ENCODE measurements at places on chromosomes 4 and X.

- no peak for DNase-seq
Measured at GRCh38 chr4:19809989-19810388, 441.7 kb upstream of the SLIT2 start.

DNA sequence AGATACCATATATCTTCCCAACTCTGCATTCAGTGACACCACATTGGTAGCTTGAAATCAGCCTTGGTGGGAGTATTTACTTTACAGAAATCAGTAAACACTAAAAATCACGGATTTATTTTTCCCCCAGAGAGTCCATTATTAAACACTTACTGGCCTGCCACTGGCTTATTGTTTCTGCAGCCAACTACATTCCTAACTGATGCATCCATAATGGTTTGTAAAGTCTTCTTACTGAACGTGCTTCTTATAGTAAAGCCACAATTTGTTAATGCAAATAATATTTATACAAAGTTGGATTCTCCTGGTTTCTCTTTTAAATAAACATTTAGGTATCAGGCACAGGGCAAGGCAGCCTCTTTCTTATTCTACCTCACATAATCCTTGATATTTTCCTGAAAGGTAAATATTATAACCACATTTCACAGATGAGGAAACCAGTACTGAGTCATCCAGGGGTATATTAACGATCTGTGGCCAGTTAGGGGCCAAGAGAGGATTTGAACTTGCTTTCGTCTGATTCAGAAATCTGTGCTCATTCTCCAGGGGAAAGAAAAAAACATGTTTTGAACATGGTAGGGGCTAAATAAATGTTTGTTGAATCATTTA, 136.5 kb downstream of the RAB28 start:
- DNase-seq = no peak

DNA sequence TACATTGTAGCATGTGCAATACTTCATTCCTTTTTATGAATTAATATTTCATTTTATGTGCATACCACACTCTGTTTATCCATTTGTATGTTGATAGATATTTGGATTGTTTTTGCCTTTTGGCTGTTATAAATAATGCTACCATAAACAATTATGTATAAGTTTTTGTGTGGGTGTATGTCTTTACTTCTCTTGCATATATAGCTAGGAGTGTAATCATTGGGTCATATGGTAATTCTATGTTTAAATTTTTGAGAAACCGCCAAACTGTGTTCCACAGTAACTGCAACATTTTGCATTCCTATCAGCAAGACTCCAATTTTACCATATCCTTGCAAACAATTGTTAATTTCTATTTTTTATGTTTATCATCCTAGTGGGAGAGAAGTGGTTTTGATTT, 3.1 kb upstream of the TCEAL5 start:
- no peak for DNase-seq

DNA sequence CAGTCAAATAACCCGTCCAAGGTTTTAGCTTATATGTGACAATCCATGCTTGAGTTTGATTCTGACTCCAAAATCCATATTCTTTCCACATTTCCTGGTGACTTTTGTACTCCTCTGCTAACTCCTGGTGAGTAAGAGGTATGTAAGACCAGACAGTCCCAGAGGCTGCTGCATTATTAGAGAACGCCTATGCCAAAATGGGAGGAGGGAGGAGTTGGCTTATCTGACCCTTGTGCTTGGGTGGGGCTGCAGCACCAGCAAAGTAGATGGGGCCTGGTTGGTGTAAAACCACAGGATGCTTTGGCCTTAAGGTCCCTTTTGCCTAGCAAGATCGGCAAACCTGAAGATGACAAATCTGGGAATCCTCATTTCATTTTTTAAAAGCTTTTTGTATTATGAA, 9.1 kb upstream of the RNF212 start:
- DNase-seq = no peak

- no peak for DNase-seq
Measured at GRCh38 chr4:41028392-41029076, 185.8 kb downstream of the APBB2 start.

- no peak for DNase-seq
Measured at GRCh38 chrX:107454302-107454701, 4.8 kb downstream of the FRMPD3 start.

- DNase-seq = peak; percentile 32
Measured at GRCh38 chrX:37776987-37777325, 2.9 kb upstream of the CYBB start.

GRCh38 chrX:46319750-46320149, 225.5 kb downstream of the ZNF674 start:
- no peak for DNase-seq

DNA sequence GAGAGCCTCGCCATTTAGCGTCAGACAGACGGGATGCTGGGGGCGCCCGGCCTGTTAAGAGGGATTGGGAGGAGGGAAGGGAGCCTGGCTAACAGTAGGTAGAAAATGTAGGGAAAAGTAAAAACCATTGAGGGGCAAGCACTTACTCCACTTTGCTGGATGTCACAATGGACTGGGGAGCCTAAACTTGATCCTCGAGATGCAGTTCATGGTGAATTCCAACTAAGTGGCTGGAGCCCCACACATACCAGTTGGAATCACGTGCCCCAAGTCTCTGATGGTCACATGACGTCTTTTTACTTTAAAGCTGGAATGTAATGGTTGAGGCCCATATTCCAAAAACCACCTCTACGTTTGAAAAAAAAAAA, 1.5 kb downstream of the PLS3 start:
- DNase-seq = no peak
